ENCODE measurements at places on chromosomes 2 and 18.

DNA sequence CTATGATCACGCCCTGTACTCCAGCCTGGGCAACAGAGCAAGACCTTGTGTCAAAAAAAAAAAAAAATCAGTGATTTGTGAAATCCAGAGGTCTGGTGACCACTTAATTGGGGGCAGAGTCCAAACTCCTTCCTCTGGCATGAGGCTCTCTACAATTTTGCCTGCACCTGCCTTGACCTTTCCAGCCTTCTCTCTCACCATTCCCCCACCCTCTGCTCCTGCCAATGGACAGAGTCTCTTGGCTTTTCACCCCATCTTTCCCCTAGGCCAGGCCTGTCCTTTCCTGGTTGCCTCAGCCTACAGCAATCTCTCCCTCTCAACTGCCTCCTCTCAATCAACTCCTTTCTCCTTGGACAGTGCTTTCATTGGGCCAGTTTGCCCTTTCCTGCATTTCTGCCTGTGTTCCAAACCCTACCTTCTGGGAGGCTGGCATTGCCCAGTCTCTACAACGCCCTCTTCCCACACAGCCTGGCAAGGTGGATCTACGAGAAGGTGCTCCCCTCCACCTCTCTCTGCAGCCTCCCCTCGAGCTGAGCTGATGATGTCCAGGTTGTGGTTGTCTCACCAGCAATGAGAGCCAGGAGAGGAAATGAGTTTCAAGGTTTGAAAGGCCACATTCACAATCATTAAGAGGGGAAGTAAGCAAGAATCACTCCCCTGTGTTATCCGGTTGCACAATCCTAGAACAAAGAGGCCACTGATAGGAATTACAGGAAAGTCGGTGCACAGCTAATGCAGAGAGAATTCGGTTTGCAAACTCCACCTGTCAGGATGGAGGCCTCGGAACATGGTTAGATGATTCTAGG is 39.5 kb upstream of the NPAS2 start:
- DNase-seq, result no peak

DNA sequence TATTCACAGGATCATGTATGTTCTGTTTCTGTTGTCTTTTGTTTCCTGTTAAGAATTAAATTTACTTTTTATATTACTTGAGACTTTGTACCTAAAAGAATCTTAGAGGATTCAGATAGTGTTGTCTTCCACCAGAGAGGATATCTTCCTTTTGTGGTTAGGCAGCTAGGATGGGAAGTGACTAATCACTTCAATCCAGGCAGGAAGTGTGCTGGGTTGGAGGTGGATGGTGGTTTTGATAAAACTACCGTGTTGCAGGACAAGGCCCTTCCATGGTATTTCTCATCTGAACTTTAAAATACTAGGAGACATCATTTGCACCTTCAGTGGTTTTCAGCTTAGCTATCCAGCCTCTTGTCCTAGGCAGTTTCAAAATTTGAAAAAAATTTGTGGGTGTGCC is 728.6 kb upstream of the CDH2 start:
- DNase-seq, result no peak

DNA sequence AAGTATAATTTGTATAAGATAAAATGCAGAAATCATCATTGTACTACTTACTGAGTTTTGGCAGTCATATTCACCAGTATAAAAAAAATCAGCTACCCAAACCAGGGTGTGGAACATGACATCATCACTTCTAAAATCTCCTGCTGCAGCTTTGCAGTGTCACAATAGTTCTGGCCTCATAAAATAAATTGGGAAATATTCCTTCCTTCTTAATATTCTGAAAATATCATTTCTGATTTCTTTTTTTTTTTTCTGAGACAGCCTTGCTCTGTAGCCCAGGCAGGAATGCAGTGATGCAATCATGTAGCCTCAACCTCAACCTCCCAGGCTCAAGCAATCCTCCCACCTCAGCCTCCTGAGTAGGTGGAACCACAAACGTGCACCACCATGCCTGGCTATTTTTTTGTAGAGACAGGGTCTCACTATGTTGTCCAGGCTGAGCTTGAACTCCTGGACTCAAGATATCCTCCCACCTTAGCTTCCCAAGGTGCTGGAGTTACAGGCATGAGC is 101.4 kb downstream of the TMEM18 start:
- DNase-seq, result no peak

DNA sequence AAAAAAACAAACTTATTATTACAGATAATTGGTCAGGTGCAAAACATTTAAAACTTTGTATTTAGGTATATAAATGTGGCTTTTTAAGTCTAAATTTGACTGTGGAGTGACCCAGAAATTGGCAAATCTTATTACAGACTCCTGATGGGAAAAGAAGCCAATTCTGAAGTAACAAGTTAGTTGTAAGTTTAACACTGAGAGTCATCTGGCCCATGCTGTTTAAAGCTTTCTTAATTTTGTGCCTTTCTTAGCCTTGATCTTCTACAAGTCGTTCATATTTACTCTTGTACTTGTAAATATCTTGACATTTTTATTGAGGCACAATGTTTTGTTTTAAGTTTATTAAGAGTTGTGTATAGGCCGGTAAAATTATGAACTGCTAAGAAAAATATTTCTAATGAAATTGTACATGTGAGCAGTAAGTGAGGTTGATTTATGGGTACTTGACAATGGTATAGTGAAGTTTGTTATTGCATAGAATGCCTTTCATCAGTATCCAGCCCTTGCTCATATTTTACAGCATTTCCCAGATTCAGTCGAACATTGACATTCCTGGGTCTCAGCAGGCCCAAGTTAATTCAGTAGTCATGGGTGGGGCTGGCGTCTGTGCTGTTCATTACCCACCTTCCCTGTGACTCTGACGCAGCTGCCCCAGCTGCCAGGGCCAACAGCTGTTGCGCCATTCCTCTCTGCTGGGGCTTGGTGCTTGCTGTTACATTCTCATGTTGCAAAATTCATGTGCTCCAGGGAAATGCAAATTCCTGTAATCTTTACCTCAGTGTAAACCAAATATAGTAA is 121.4 kb downstream of the ZNF236 start:
- no peak for DNase-seq

- DNase-seq, result no peak
Measured at GRCh38 chr2:109372171-109372568, 241.6 kb downstream of the SEPTIN10 start.

DNA sequence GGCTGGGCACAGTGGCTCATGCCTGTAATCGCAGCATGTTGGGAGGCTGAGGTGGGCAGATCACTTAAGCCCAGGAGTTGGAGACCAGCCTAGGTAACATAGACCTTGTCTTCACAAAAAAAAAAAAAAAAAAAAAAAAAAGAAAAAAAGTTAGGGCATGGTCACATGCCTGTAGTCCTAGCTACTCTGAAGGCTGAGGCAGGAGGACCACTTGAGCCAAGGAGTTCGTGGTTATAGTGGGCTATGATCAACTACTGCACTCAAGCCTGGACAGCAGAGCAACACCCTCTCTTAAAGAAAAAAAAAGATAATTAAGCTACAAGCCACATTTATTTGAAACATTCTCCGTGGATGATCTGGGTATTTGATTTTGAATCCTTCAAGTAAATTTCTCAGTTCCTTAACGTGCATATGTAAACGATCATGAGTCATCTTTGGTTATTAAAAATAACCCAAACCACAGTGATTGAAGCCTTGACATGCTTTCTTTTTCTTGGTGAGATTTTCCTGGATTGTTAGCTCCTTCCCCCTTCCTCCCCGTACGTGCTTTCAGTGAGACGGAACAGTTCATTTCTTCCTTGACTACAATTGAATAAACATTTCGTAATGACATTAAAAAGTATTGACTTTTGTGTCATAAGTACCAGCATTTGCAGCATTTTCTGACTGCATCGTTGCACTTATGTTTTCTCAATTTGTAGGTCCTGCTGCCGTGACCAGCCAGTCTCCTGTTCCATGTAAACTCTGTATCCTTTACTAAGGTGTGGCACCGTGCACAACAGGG is 20.3 kb downstream of the RMC1 start:
- DNase-seq, result no peak

GRCh38 chr2:24586955-24587354 is 95.9 kb downstream of the NCOA1 start:
- no peak for DNase-seq

DNA sequence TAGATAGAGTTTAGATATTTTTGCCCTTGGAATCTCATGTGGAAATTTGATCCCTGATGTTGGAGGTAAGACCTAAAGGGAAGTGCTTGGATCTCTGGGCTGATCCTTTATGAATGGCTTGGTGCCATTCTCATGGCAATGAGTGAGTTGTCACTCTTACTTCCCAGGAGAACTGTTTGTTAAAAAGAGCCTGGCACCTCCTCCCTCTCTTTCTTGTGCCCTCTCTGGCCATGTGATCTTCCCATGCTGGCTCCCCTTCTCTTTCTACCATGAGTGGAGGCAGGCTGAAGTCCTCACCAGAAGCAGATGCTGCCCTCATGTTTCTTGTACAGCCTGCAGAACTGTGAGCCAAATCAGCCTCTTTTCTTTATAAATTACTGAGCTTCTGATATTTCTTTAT is 276.9 kb downstream of the ZNF804A start:
- no peak for DNase-seq

- no peak for DNase-seq
Measured at GRCh38 chr2:139175510-139175909, 395.3 kb upstream of the NXPH2 start.

GRCh38 chr18:63446266-63446665 is 24.0 kb upstream of the VPS4B start:
- DNase-seq, result no peak

DNA sequence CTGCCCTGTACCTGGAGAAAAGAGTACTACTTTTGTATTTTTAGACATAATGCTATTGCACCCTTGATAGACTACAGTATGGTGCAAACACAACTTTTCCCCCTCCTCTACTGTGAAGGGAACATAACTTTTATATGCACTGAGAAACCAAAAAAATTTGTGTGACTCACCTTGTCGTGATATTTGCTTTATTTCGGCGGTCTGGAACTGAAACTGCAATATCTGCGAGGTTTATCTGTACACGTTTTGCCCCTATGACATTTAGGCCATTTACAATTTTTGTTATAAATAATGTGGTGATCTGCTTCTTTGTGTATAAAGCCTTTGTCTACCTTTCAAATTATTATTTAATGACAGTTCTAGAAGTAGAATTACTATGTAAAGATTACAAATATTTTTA is 34.4 kb upstream of the AAK1 start:
- no peak for DNase-seq

DNA sequence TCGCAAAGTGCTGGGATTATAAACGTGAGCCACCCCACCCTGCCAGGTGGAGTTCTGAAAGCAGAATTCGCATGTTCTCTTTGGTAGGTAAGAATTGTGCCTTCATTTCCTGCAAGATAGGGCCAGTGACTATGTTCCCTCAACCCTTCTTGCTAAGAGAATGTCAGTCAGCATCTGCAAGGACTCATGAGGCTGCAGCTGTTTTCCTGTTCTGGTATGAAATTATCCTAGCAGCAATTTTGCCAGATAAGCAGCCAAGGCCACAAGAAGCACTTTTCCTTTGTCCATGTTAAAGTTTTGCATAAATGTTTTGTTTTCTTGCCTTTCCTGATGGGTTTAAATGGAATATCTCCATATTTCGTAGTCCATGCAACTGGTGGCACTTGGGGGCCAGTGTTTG is 6.8 kb upstream of the ARHGAP28 start:
- DNase-seq, result no peak

DNA sequence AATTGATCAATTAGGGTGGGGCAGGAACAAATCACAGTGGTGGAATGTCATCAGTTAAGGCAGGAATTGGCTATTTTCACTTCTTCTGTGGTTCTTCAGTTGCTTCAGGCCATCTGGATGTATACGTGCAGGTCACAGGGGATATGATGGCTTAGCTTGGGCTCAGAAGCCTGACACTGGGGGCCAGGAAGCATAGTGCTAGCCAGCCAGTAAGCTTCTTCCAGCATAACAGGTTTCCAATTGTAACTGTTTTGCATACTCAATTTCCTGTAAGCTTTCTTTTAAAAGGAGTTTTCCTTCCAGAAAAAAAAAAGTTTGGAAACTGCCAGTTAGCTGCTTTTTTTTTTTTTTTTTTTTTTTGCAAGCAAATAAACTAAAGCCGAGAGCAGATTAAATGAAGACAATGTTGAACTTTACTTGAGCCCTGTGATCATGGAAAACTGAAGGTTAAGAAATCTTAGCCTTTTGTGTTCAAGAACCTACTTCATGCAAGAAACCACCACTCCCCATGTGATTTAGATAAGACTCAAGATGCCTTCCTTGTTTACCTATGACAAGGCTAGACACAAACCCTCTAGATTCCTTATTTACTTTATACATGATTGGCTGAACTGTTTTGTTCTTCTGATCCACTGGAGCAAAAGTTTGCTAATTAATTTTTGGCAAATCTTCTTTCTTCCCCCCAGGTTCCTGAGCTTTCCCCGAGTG is 126.9 kb upstream of the LINC00305 start:
- no peak for DNase-seq

- no peak for DNase-seq
Measured at GRCh38 chr2:68715353-68716041, 19.1 kb upstream of the ARHGAP25 start.

DNA sequence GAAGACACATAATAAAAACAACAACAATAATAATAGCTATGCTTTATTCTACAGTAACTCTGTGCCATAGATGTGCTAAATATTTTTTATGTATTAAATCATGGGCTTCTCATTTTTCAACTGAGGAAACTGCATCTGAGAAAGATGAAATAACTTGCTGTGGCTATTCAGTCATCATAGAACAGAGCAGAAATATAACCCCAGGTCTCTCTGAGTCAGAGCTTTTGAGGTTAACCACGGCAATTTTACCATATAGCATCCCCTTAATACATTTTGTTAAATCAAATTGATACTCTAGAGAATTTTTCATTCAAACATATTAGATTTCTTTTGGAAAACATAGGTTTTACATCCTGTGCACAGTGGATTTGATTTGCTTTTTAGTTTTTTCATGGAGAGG is 586.6 kb upstream of the KLHL29 start:
- DNase-seq, result no peak

DNA sequence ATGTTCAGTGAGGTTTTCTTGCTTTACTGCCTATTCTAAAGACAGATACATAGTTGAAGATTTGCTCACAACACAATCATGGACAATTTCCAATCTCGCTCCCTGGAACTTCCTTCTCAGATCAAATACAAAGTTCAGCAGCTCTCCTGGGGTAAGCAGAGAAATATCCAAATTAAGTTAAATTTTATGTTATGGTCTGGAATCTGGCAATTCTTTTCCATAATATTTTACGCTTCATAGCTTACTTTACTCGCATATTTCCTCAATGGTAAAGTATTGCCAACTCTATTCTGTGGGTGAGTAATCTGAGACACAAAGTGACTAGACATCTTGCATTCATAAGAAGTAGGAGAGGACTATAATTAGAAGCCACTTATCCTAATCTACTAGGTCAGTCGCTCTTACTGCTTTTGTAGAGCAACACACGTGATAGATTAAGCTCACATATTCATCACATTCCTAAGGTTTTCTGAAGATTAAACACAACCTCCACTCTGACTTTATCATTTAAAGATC is 529.4 kb downstream of the CCDC85A start:
- DNase-seq, result no peak

GRCh38 chr2:27243391-27244130 is 19.3 kb downstream of the SLC30A3 start:
- DNase-seq, result no peak

DNA sequence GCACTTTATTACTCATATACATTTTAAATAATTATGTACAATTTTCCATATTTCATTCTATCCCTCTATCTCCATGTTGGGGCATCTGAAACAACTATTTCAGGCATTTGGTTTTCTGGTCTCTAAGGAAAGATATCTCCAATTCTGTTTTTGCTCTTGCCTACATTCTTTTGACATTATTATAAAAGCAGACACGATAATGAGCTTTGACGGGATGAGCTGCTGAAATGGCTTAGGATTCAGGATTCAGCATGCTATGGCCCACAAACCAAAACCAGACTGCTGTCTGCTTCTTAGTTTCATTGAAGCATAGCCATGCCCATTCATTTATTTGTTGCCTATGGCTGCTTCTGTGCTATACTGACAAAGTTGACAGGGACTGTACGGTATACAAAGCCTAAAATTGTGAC is 42.7 kb upstream of the GLS start:
- no peak for DNase-seq

Data from stimulated activated CD8-positive, alpha-beta memory T cell treated with anti-CD3 and anti-CD28 coated beads, Interleukin-2, amount 100 ng/mL, for 1 hour (primary cell).